ENCODE measurements at places on chromosomes 5 and 9. TPM values are rescaled to one million over a fixed set of nuclear protein-coding genes. Genes with fewer than 3 reads are reported as not detected.

Gene FOXE1
- total RNA-seq = 7.9 TPM

Gene TNFSF8
- not detected for total RNA-seq

Gene CCNG1
- total RNA-seq = 102 TPM

Gene LHFPL2
- total RNA-seq = 59.8 TPM

Gene NMUR2
- total RNA-seq = not detected

Gene DCTN3
- 57.4 TPM for total RNA-seq

Gene PCDHGB6
- 4.0 TPM for total RNA-seq

Gene G3BP1
- 269 TPM for total RNA-seq

Gene ZNF658
- total RNA-seq = 6.8 TPM

Gene PCDHB15
- 0.50 TPM for total RNA-seq

Gene IFT74
- total RNA-seq = 14.0 TPM

Gene FAM78A
- total RNA-seq = 0.34 TPM

Gene ZNF366
- not detected for total RNA-seq

Gene SLC6A19
- total RNA-seq = not detected

Gene DDX4
- under 0.01 TPM for total RNA-seq
